Esophagus mucosa (tissue), 1 donor: ENCODE measurements at places on chromosomes 12 and 14.

DNA sequence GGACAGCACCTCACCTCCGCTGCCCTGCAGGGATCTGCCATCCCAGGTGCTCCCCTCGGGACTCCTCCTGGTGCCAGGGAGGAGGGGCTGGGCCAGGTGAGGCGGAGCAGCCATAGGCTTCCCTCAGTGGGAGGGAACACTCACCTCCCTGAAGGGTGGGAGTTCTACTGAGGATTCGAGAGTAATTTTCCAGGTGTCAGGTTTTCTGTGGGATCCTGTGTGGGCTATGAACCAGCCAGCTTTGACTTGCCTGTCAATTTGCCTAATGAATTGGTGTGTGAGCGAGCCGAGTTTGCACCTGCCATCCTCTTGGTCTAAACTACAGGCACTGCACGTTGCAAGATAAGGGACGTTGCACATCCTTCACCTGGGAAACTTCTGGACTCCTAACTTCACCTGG, 50.3 kb downstream of the NOC4L start:
- ATAC-seq: no peak

GRCh38 chr12:55729819-55730818, 1.3 kb upstream of the CD63 start:
- peak; percentile 24 for ATAC-seq

DNA sequence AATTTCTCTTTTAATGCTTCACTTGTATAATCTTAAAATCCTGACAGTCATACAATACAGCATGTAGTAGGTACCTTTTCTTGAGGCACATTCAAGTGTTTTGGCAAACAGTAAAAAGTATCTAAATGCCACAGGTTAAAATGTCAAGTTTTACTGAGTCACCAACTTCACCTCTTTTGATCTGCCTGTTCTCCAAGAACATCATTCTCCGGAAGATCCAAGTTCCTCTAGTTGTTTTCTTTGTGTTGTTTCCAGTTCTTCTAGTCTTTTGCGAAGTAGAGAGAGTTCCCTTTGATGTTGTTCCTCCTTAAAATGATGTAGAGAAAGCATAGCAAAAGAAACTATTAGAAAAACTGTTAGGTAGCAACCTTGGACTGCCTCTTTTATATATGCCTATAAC, 151.1 kb downstream of the CEP83 start:
- ATAC-seq: no peak

DNA sequence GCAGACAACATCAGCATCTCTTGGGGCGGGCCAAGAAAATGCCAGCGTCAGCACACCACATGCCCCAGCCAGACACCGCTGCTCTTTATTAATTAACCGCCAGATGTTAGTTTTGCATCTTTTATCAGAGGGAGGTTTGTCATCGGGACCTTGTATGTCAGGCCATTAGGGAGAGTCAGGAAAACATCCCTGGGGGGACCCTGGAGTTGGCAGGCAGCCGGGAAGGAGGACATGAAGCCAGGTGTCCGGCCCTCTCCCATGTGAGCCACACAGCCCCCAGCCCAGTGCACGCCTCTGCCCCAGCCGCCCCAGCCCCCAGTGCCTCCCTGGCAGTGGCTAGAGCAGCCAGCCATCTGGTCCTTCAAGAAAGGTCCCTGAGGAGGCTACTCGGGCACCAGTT, 56.9 kb upstream of the FAM222A start:
- ATAC-seq: no peak

DNA sequence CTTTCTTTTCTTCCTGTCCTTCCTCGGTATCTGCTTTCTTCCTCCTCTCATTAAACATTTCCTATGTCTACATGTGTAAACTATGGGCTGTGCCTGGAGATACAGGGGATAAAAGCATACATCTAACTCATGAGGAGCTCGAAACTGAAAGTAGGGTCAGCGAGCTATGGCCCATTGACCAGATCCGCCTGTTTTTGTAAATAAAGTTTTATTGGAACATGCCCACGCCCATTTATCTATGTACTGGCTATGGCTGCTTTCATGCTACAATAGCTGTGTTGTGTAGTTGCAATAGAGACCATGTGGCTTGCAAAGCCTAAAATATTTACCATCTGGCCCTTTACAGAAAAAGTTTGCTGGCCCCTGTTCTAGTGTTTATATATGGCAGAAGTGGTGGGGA, 500.8 kb upstream of the GARIN6 start:
- no peak for ATAC-seq

DNA sequence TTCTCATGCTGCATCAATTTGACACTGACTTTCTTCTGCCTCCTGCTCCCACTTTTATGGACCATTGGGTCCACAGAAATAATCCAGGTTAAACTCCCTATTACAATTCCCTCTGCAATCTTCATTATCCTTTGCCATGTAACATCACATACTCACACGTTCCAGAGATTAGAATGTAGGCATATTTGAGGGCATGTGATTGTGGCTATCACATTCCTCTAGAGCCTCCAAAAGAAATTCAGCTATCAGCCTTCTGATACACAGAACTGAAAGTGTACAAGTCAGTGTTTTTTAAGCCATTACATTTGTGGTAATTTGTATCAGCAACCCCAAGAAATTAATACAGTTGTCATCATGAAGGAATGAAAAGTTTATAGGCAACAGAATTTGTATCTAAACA, 892.4 kb downstream of the RPS29 start:
- ATAC-seq: no peak

GRCh38 chr12:2268471-2269286, 215.9 kb downstream of the CACNA1C start:
- ATAC-seq: peak; percentile 34

DNA sequence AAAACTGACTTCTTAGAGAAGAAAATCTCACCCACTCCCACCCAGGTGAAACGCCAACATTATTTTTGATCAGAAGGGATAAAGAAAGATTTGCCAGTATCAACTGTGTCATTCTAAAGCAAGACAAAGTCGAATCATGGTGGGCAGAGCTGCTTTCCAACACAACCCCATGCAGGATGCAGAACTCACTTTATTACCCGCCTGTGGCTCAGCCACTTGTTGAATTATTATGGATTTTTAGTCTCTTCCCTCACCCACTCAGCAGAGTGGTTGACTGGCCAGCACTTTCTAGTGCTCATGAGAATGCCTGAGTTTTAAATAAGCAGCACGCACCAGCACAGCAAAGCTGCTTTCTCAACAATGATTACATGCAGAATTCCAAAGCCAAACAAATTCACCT, 32.1 kb downstream of the CRACR2A start:
- ATAC-seq: no peak

- ATAC-seq: no peak
Measured at GRCh38 chr12:112023759-112024396, 10.7 kb downstream of the ERP29 start.

GRCh38 chr12:14247166-14247565, 118.3 kb upstream of the ATF7IP start:
- no peak for ATAC-seq

DNA sequence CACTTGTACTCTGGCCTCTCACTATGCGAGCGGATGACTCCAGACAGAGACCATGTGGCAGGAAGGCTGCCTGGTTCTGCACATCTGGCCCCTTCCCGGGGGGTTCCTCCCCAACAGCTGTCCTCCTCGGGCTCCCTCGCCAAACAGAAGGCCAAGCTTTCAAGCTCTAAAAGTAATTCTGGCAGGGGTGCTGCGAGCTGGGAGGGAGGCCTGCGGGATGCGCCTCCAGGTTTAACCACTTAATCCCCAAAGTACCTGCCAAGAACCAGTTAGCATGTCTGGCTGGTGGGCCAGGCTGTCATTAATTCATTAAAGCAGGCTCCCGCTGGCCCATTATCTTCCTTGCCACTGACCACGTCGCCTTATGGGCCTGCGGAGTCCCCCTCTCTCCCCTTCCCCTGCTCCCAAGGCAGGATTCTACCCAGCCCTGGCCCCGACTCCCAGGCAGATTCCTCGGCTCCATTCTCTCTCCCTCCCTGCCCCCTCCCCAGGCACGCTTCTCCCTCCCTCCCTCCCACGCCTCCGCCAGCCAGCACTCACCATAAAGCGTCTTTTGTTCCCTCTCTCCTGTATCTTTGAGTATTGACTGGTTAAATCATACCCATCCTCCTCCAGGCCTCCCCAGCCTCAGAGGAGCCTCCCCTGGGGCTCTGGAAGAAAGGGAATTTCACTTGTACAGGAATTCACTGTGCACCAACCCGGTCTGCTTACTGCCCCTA, 4.9 kb downstream of the HRK start:
- no peak for ATAC-seq

- ATAC-seq: peak; percentile 39
Measured at GRCh38 chr14:49977126-49977841, 84.4 kb downstream of the ARF6 start.

DNA sequence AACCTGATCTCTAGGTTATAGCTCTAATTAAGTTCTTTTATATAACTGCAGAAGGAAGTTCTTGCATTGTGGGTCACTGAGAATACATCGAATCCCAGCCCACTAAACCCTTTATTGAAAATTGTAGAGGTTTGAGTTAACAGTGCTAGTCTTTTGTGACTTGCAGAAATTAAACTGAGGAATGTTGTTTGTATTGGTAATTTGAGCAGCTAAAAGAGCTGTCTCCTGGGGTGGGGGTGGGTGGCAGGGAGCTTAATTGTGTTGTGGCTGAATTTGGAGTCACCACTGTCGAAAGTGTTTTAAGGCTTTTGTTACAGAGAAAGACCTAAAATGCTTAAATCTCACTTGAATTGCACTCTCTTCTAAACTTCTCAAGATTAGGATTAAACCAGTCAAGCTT, 3.2 kb upstream of the COX8C start:
- ATAC-seq: no peak

DNA sequence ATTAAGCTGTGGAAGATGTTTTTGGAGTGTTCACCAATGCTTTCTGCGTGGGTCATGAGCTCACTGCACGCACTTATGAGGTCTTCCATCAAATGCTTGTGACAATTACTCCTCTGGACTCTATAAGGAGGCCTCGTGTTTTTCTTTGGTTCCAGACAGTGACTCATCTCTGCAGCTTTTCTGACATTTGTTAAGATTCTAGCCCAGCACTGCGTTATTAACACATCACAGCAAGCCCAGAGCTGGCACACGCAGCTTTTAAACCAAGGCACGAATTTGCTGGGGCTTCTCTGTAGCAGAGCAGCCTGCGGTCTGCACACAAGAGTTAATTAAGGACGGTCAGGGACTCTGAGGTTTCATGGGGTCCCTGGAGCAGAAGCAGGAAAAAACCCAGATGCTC, 16.9 kb downstream of the MEG3 start:
- no peak for ATAC-seq

DNA sequence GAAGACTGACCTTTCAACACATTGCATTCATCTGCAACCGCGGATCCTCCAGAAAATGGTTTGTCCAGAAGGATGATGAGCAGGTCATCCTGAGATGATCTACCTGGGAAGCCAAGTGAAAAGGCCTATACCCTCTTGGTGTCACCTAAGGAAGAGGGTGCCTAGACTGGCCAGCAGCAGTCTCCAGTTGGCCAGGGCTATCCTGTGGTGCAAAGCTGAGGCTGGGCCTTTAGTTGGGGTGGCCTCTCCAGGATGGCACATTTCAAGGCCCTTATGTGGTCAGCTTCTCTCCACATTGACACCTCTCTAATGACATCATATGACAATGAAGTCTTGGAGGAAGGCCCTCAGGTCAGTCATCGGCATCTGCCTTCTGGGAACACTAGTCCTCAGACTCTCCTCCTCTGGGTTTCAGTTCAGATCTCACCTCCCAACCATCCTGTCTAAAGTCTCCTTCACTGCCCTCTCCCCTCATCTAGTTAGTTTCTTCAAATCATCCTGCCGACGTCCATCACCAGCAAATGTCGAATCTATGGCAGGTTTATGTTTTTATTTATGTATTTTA, 3.3 kb upstream of the SLC22A17 start:
- no peak for ATAC-seq

DNA sequence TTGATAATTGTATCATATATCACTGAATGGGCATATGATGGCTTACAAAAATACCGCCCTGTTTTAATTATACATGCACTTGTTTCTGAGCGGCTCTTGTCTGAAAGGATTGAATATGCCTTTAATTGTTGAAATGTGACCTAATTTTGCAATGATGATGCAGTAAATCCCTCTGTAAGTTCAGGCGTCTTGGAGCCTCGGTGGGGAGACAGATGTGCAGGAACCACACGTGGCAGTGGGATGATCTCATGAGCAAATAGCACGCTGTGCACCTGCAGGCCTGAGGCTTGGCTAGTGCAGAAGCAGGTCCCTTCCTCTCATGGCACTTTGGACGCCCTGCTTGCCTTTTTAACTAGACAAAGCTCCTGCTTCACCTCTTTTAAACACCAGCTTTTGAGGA, 49.3 kb upstream of the ASPG start:
- ATAC-seq: no peak

- ATAC-seq: peak; percentile 97
Measured at GRCh38 chr14:94066089-94066676, 14.8 kb downstream of the DDX24 start.

DNA sequence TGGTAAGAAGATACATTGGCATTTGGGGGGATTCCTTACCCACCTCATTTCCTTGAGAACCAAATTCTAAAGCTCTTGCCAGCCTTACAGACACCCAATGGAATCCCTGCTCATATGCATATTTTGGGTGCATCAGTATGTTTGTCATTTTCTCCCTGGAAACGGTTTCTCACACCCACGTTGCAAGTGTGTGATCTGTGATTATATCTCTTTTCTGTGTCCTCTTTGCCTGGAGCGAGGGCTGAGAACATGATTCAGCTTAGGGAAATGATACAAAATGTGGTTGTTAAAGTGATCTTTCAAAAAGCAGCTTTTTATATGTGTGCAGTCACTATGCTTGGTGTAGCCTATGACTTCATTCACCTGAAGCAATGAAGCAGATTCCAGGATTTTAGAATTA, 52.0 kb downstream of the KCNMB4 start:
- no peak for ATAC-seq

DNA sequence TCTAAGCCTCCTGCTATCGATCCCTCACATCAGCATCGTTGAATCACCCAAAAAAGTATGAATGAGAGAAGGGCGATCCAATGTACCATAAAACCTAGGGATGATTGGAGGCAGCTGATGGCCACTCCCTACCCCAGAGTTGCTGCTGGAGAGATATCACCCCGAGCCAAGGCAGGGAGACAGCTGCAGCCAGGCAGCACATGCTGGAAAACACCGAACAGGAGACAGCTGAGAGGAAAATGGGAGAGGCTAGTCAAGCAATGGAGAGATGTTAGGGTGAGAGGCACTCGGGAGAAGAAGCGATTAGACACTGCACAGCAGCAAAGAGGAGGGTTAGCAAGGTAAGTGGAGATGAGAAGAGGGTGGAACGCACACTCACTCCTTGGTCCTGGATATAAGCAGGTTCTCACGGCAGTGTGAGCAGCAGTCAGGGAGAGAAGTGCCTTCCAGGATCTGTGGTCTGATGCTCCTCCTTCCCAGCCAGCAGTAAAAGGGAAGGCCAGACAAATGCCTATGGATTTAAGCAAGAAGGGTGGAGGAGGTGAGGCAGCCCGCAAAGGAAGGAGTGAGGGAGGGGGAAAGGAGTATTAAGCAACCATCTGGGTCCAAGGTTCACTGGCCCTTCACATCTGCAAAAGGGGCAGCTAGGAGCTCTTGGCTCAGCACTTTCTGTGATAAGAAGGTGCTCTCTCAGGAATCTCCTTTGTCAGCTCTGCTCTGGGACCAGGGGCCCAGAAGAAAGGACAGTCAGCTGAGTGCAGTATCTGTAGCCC, at the start of gene SLC7A7:
SLC7A7 (minus strand) TSS at position 495 of the 773 bp plus-strand sequence. CDS start 2,037 bp downstream, outside the sequence.
- ATAC-seq: no peak

GRCh38 chr12:87047691-87048090, 791.5 kb upstream of the MGAT4C start:
- ATAC-seq: no peak

- ATAC-seq: no peak
Measured at GRCh38 chr14:95195031-95195430, 37.7 kb upstream of the DICER1 start.

GRCh38 chr12:53006810-53007309, 604 bp downstream of the EIF4B start:
- peak; percentile 56 for ATAC-seq

GRCh38 chr12:93850481-93851256, 173.5 kb downstream of the CRADD start:
- ATAC-seq: no peak
